Cardiac atrium fibroblast (primary cell): ENCODE measurements at places on chromosomes 16 and 17. TPM values are rescaled to one million over a fixed set of nuclear protein-coding genes. Genes with fewer than 3 reads are reported as not detected.

Gene TMIGD1
- total RNA-seq = not detected in 2 replicates

Gene ELMO3
- 0.36 and 0.49 TPM in 2 replicates for total RNA-seq

Gene CTRB1
- total RNA-seq = not detected in 2 replicates

Gene RGS9
- total RNA-seq = 2.5 and 4.5 TPM in 2 replicates

Gene MPV17L
- total RNA-seq = 0.18 and 0.81 TPM in 2 replicates

Gene PRKCB
- total RNA-seq = not detected in 2 replicates
